ENCODE measurements at places on chromosomes 1 and 21. TPM values are rescaled to one million over a fixed set of nuclear protein-coding genes. Genes with fewer than 3 reads are reported as not detected.

- H3K4me3 ChIP-seq: no peak overlapping the region
- H3K36me3 ChIP-seq: no peaks in the 10 kb centered on the region
- H3K4me1 ChIP-seq: no peaks in the 10 kb centered on the region
Observed at GRCh38 chr1:199422206-199422605, 605.3 kb upstream of the NR5A2 start.

DNA sequence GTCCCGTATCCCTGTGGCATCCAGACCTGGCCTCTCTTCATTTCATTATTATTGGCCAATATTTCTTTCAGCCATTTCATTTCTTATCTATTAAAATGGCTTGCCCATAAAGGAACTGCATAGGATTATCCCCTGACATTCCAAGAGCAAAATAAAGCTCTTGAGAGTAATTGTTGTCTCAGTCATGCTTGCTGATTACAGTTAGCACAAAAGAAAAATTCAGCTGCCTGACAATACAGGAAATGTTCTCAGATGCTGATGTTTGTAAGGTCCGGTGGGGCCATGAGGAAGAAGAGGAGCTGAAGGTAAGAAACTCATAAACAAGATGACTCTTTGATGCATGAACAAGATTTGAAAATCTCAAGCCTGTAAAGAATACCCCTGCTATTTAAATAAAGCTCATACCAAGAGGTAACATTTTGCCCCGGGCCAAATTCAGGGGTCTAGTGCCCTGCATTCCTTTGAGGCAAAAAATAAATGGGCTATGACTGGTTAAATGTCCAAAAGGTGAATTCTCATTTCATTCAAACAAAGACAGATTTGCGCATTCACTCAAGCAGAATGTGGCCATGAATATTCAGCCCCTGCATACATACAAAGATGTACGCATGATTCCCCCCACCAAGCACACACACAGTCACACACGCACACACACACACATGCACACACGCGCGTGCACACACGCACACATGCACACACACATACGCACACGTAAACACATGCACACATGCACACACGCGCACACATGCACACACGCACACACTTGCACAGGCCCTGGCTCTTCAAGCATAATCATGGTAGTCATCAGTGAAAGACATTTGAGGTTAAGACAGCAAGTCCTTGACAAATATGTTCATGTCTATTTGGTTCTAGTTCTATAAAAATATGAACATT lies 44.8 kb downstream of the KCNJ15 start:
- no peak overlapping the region for H3K4me3 ChIP-seq
- no peak overlapping the region for H3K27ac ChIP-seq
- H3K36me3 ChIP-seq: no peaks in the 10 kb centered on the region

DNA sequence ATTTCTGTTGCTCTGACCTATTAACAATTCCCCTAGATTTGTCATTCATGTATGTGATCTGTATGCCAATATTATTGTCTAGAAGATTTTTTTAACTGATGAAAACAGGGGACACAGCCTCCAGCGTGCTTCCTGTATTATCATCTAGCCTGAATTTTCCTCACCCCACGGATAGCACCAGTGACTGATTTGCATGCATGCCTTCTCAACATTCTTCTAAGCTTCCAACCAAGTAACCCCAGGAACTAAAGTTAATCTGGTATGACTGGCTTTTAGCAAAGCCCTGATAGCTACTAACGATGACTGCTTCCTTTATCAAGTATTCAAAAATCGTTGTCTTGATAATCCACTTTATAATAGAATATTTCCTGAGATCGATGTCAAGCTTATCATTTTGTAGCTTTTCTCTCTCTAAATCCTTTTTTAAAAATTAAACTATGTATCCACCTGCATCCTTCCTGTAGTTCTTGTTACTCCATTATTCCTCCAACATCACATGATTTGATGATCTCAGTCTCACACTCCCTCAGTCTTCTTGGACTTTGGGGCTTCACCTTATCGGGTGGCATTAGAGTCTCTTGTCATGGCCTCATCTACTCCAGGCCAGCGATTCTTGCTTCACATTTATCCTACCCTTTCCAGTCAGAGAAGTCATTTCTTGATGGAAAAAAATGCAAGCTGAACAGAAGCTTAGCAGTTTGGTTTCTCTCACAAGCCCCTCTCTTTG lies 19.0 kb downstream of the BCAR3 start:
- H3K4me1 ChIP-seq: peaks cover 45% of the 10 kb centered on the region
- DNase-seq: peak; percentile 53
- H3K4me3 ChIP-seq: no peak overlapping the region
- H3K27me3 ChIP-seq: no peaks in the 10 kb centered on the region
- peak overlapping the region; percentile 81 for H3K27ac ChIP-seq
- no peaks in the 10 kb centered on the region for H3K36me3 ChIP-seq

GRCh38 chr1:116988908-116989307 lies 12.7 kb upstream of the CD101 start:
- H3K27ac ChIP-seq: no peak overlapping the region
- H3K27me3 ChIP-seq: no peaks in the 10 kb centered on the region
- H3K4me1 ChIP-seq: peaks cover 10% of the 10 kb centered on the region
- H3K36me3 ChIP-seq: no peaks in the 10 kb centered on the region
- H3K4me3 ChIP-seq: no peak overlapping the region

DNA sequence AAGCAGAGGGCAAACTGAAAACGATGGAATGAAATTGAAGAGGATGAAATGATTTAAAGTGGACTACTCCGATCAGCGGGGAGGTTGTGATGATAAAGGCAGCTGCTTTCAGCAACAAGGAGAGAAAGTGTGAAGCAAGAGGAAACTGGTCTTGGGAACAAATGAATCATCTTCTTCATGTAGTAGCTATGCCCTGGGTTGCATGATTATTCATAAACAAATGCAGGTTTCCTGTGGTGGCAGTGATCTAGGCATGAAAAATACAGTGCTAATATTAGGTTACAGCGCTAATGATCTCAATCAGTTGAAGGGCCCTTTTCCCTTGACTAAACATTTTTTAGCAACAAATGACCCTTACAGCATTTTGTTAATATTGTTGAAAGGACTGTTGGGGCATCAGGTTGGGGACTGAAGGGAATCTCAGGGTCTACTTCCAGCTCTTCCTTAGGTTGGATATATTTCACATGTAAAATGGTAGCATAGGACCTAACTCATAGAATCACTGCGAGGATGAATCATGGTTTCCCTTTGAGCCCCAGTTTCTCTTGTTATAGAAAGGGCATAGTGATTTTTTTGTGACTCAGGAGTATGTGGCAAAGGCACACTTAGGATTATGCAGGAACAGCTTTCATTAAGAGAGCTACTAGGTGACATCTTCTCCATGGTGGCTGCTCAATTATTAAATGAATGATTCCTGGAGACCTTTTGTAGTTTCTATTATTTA lies 1.9 kb upstream of the ZFYVE9 start:
- no peak overlapping the region for H3K4me3 ChIP-seq
- H3K36me3 ChIP-seq: no peaks in the 10 kb centered on the region
- peaks cover 11% of the 10 kb centered on the region for H3K4me1 ChIP-seq
- no peak overlapping the region for H3K27ac ChIP-seq

- no peaks in the 10 kb centered on the region for H3K27me3 ChIP-seq
- H3K4me1 ChIP-seq: peaks cover 5% of the 10 kb centered on the region
- H3K27ac ChIP-seq: no peak overlapping the region
- DNase-seq: no peak
- no peak overlapping the region for H3K4me3 ChIP-seq
- H3K36me3 ChIP-seq: no peaks in the 10 kb centered on the region
Observed at GRCh38 chr1:9836632-9836960, 12.8 kb upstream of the CLSTN1 start.

DNA sequence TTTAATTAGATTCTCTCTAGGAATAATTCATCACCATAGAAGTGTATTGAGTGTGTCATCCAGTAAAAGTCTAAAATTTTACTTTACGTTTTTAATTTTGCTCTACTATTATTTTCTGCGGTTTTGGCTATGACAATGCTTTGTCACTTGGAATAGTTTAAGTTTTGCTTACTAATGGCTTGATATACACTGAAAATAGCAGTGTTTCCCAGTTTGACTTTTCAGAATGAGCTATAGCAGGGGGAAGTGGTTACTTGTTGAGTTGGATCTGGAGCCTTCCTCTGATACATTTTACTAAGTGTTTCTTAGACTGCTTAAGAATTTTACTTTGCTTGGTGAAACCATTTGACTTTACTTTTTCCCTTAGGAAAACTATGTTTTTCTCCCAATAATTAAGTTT lies 5.0 kb downstream of the DNAJC16 start:
- H3K4me1 ChIP-seq: no peaks in the 10 kb centered on the region
- no peak overlapping the region for H3K27ac ChIP-seq
- H3K4me3 ChIP-seq: no peak overlapping the region
- no peaks in the 10 kb centered on the region for H3K36me3 ChIP-seq
- DNase-seq: no peak
- no peaks in the 10 kb centered on the region for H3K27me3 ChIP-seq

DNA sequence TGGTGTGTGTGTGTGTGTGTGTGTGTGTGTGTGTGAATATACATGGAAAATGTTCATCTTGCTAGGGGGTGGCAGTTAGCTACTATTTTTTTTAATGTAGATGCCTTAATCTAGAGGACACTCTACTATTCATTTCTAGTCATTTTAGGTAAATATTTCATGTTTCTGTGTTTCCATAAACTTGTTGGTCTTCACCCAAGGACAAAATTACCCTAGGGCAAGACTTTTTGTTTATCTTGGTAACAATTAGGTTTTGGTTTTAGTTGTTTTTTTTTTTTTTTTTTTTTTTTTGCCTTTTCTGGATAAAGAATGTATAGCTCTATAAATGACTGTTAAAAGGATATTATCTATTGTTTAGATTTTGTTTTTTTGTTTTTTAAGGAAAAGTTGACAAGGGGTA lies 32.2 kb downstream of the CLEC20A start:
- H3K27ac ChIP-seq: no peak overlapping the region
- no peak overlapping the region for H3K4me3 ChIP-seq
- no peaks in the 10 kb centered on the region for H3K4me1 ChIP-seq
- no peaks in the 10 kb centered on the region for H3K27me3 ChIP-seq
- H3K36me3 ChIP-seq: no peaks in the 10 kb centered on the region

DNA sequence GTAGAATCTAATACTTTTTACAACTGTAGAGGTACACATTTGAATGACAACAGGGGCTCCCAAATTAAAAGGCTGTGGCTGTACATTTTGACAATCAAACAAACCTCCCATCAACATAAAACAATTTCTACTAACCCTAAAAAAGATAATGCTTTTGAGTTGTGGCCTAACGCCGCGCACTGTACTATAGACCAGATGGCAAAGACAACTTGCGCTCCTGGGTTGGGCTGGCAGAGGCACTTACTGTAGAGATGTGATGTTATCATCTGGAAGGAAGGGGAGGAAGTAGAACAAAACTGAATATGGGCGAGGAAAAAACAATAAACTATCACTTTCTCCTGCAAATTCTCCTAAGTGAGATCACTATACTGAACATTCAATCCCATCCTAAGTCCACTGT lies 26.1 kb downstream of the SPRTN start:
- no peak overlapping the region for H3K27ac ChIP-seq
- DNase-seq: no peak
- H3K27me3 ChIP-seq: no peaks in the 10 kb centered on the region

DNA sequence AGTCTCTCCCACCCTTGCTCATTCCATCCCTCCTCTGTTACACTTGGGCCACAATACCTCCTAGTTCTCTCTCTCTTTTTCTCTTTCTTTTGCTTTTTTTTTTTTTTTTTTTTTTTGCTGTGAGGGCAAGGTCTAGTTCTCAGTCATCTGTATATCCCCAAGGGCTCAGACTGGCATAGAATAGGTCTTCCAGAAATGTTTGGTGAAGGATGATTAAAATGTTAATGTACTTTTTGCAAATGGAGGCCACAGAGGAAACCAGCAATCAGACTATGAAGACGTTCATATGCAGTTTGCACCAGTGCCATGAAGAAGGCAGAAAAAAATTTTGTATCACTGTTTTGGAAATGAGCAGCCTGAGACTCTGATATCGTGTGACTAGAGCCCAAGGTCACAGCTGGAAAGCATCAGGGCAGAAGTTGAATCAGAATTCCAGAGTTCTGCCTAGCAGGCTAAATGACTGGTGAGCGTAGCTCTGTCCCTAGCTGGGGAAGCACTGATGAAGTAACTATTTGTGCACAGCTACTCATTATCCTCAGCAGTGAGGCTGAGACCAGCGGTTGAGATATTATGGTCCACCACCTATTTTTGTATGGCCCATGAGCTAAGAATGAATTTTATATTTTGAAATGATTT lies 186.5 kb downstream of the TGFBR3 start:
- no peak for DNase-seq
- H3K27ac ChIP-seq: peak overlapping the region; percentile 17
- no peaks in the 10 kb centered on the region for H3K36me3 ChIP-seq
- H3K4me3 ChIP-seq: no peak overlapping the region
- no peaks in the 10 kb centered on the region for H3K27me3 ChIP-seq
- peaks cover 10% of the 10 kb centered on the region for H3K4me1 ChIP-seq

DNA sequence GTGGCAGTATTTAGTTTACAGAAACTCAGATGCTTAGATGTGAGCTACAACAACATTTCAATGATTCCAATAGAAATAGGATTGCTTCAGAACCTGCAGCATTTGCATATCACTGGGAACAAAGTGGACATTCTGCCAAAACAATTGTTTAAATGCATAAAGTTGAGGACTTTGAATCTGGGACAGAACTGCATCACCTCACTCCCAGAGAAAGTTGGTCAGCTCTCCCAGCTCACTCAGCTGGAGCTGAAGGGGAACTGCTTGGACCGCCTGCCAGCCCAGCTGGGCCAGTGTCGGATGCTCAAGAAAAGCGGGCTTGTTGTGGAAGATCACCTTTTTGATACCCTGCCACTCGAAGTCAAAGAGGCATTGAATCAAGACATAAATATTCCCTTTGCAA lies 59.7 kb upstream of the ZNF326 start:
- H3K27ac ChIP-seq: no peak overlapping the region
- DNase-seq: no peak
- no peaks in the 10 kb centered on the region for H3K27me3 ChIP-seq
- H3K4me1 ChIP-seq: peaks cover 5% of the 10 kb centered on the region
- no peaks in the 10 kb centered on the region for H3K36me3 ChIP-seq
- no peak overlapping the region for H3K4me3 ChIP-seq

GRCh38 chr1:116814926-116815723 lies 60.9 kb downstream of the CD2 start:
- H3K4me3 ChIP-seq: no peak overlapping the region
- H3K27ac ChIP-seq: no peak overlapping the region
- DNase-seq: no peak
- H3K4me1 ChIP-seq: no peaks in the 10 kb centered on the region
- H3K27me3 ChIP-seq: no peaks in the 10 kb centered on the region
- no peaks in the 10 kb centered on the region for H3K36me3 ChIP-seq

- no peak overlapping the region for H3K4me3 ChIP-seq
- no peaks in the 10 kb centered on the region for H3K27me3 ChIP-seq
- H3K36me3 ChIP-seq: no peaks in the 10 kb centered on the region
- DNase-seq: no peak
Observed at GRCh38 chr21:34825948-34826548, 157.3 kb downstream of the CLIC6 start.

Gene GJA8
- polyA plus RNA-seq: not detected

Gene NADK
- 57.3 TPM for polyA plus RNA-seq

Gene TPM3
- 321 TPM for polyA plus RNA-seq

Gene PDE4DIP
- polyA plus RNA-seq: 63.1 TPM

Gene FCAMR
- not detected for polyA plus RNA-seq

Gene MFSD2A
- polyA plus RNA-seq: 5.6 TPM

Gene SEC16B
- 9.1 TPM for polyA plus RNA-seq

Gene SV2A
- polyA plus RNA-seq: 5.5 TPM

Data from hepatocyte (in vitro differentiated cells).